ENCODE measurements at places on chromosomes 11 and 22. TPM values are rescaled to one million over a fixed set of nuclear protein-coding genes. Genes with fewer than 3 reads are reported as not detected.

DNA sequence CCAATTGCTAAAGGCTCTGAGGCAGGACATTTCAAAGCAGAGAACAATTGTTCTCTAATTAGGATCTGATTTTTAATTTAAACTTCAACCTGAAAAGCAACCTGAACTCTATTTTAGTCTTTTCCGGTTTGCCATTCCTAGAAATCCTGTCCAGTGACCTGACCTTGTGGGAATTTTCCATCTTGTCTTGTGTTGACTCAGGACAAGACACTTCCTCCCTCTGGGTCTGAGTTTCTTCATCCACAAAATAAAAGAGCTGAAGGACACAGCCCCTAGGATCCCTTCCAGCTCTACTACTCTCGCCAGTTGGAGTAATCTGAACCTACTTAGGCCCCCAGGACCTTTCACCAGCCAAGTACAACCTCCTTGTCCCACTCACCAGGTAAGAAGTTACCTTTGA lies 66.5 kb upstream of the POU2AF1 start:
- DNase-seq, result no peak

- no peak for DNase-seq
Observed at GRCh38 chr22:23067691-23068090, 2.6 kb upstream of the GNAZ start.

GRCh38 chr11:85316967-85317366 lies 310.2 kb downstream of the DLG2 start:
- DNase-seq, result no peak

DNA sequence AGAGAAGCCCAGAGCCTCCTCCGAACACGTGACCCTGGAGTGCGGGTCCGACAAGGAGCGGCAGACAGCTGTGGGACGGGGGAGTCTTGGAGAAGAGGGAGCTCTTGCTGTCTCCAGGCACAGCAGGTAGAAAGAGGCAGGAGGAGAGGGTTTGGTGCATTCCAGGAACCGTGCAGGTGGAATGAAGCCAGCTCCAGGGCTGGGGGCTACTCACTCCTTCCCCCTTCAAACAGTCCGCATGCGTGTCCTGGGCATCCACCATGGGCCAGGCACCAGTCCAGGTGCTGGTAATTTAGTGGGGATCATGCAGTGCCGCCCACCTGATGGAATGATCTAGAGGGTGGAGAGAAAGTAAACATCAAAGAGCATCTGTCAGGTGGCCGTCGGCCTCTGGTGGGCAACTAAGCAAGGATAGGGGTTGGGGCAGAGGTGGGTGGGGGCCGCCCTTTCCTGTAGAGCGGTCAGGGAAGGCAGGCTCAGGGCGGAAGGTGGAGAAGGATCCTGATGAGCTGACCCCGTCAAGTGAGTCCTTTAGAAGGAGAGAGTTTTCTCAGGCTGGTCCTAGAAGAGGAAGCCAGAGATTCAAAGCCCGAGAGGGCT lies 850.0 kb downstream of the TBC1D22A start:
- no peak for DNase-seq

- no peak for DNase-seq
Observed at GRCh38 chr11:45921561-45922424, 663 bp upstream of the LARGE2 start.

DNA sequence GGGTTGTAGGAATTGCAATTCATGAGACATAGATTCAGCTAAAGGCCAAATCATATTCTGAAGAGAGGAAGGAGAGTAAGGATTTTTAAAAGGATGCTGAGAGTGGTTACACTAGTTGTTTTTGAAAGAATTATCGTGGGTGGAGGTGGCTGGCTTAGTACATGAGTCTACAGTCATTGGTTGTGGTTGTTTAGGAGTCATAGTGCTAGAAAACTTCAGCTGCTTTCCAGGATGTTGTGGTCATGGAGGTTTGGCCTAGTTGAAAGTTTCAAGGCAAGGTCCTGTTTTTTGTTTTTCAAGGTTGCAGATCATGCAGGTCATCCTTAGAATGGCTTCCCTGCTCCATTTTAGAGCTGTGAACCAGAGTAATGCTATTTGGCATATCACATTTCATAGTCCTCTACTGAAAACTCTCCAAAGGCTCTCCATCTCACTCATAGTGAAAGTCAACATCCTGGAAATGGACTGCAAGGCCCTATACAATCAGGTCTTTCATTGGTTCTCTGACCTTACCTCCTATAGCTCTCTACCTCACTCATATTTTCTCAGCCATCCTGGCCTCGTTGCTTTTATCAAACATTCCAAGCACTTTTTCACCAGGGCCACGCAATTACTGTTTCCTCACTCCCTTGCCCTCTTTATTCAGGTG lies 26.1 kb upstream of the ZBTB44 start:
- no peak for DNase-seq

The FAM83F gene
- total RNA-seq, result 3.3 TPM

The CAPRIN1 gene
- 172 TPM for total RNA-seq

The FAM111B gene
- total RNA-seq, result 16.5 TPM
